CD4-positive, alpha-beta T cell (primary cell): ENCODE measurements at places on chromosomes 4 and X.

DNA sequence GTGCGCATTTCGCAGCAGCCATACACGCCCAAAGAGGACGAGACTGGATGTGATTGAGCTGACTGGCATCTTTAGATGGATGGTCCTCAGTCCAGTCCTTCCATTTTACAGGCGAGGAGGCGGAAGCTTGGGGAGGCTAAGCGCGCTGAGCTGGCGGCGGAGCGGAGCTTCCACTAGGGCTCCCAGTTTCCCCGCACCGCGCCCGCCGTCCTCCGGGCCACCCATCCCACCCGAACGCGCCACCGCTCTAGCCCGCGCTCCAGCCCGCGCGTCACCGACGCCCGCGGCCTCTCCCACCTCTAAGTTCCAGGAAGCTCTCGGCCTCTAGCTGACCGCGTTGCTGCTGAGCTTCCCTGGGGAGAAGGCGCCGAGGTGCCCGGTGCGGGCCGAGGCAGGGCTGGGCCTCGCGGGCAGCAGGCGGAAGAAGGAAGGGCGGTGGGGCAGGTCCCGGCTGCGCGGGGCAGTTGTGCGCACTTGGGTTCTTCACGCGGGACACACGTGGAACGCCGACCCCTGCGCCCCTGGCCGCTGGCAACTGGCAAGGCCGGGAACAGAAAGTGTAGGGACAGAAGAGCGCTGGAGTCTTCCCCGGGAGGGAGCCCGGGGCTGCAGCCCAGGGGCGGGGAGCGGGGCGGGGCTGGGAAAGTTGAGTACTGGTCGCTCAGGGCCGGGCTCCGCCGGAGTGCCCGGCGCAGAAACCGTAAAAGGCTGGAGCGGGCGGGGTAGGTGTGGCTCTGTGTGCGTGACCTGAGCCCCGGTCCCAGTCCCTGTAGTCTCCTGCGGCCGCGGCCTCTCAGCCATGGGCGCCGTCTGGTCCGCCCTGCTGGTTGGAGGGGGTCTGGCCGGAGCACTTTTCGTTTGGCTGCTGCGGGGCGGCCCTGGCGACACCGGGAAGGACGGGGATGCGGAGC lies at the start of gene STBD1:
TSS of gene STBD1 (plus strand) at position 763 of the 911 bp plus-strand sequence. CDS start at position 800, 37 bp downstream.
- peak; percentile 5 for DNase-seq

- DNase-seq, result peak; percentile 3
These were observed 79.8 kb upstream of the SMARCAD1 start for GRCh38 chr4:94127707-94128328.

- no peak for DNase-seq
These were observed 18.0 kb downstream of the SPINK2 start for GRCh38 chr4:56803471-56803870.

- DNase-seq, result no peak
These were observed 1166.8 kb downstream of the ADGRL3 start for GRCh38 chr4:62366939-62367338.

- DNase-seq, result no peak
These were observed 94.3 kb upstream of the PGRMC2 start for GRCh38 chr4:128381748-128382559.

DNA sequence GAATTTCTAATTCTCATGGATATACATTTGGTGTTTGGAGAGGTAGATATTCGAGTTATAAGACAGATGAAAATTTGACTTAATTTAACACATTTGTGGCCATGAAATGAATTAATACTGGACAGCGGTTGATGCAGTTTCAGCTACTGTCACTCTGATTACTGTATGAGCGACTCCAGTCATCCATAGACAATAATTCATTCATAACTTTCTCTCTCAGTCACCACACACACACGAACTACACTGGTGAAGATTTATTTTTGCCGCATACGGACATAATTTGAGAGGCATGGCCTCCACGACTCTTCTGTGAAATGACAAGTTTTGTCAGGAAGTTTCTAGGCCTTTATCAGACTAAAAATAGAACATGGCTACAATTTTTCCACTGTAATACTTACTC lies 177.0 kb downstream of the TENM3 start:
- DNase-seq, result no peak

- no peak for DNase-seq
These were observed 28.4 kb upstream of the SLITRK4 start for GRCh38 chrX:143664302-143664701.

- DNase-seq, result no peak
These were observed 261.6 kb downstream of the SPATA18 start for GRCh38 chr4:52312722-52313121.

GRCh38 chrX:87808576-87809243 lies 291.1 kb downstream of the KLHL4 start:
- DNase-seq, result no peak

GRCh38 chr4:182576601-182577289 lies 333.5 kb downstream of the TENM3 start:
- DNase-seq, result no peak

DNA sequence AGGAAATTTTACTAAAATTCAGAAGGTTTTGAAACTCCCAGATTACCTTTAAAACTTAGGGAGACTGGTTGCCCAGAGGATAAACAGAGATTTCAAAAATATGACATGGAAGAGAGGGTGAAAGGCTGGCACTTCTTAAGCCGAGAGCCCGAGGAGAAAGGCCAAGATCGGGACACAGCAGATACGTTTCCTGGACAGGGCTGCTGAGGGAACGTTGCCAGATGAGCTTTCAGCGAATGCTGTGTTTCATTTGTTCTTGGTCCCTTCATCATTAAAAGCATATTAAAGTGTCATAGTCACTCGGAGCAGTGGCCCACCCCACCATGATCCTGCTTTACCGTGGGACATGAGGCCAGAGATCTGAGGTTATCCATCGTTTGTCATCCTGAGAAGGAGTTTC lies 37.9 kb upstream of the STOX2 start:
- DNase-seq, result no peak

DNA sequence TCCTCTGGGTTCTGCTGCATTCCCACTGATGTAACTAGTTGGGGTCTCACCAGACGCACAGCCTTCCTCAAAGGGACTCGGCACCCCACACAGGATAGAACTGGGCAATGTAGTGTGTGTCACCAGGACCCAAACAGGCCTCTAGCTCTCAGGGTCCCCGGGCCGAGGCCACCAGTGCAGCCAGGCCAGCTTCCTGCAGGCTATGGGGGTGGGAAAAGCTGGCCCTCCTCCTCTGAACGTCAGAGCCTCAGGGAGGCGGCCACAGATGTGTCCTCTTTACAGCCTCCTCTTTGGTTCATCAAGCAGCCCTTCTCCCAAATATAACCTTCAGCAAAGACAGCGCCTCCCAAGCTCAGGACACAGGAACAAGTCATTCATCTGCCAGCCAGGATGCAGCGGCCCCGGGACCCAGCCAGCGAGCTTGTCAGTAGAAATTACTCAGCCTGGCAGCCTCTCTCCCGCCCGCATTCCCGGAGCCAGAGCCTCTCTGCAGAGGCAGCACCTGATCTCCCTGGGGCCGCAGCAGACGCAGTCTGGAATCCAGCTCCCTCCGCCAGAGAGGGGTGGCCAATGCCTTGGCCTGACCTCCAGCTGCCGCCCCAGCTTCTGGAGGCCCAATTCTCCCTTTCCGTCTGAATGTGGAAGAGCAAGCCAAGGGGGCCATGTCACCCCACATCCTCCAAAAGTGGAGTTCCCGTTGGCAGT lies 288.5 kb downstream of the FBXW7 start:
- no peak for DNase-seq

GRCh38 chr4:48405924-48406323 lies 64.6 kb downstream of the SLAIN2 start:
- no peak for DNase-seq

DNA sequence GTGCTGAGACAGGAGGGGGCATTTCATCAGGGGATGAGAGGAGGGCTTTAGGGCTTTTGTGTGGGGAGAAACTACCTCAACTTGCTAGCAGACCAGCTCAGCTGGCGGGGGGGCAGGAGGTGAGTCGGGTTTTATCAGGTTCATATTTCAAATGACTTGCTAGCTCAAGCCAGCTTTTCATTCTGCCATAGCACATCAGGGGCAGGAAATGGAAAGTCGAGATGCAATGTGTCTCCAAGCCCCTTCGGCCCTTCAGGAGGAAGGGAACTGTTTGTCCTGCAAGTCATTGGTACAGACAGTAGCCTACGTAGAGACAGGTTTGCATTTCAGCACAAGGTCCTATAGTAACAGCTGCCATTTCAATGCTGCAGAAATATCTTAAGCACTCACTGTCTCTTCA lies 194.1 kb downstream of the PTTG2 start:
- no peak for DNase-seq

DNA sequence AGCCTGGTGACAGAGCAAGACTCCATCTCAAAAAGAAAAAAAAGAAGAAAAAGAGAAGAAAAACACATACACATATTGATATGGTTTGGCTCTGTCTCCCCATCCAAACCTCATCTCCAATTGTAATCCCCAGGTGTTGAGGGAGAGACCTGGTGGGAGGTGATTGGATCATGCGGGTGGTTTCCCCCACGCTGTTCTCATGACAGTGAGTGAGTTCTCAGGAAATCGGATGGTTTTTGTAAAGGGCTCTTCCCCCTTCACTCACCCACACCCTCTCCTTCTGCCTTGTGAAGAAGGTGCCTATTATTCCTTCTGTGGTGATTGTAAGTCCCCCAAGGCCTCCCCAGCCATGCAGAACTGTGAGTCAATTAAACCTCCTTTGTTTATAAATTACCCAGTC lies 68.4 kb downstream of the LDB2 start:
- no peak for DNase-seq

- DNase-seq, result no peak
These were observed 83.8 kb downstream of the SNX25 start for GRCh38 chr4:185293202-185293601.

DNA sequence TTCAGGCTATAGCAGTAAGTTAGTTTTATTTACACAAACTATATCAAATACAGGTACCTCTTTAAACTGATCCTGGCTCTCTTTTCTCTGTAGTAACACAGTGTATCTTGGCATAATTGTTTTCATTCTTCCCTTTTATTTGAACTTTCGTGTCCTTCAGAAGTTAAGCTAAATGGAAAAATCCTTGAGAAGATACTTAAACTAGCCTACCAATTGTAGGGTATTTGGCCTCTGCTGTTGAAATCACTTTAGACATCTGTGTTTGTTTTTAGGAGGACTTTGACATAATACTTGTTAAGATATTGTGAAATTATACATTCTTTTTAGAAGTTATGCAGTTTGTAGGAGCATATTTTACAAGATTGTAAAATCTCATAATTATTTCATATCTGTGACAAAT lies 90.3 kb upstream of the GK2 start:
- no peak for DNase-seq
